Kasumi-1 (cell line): ENCODE measurements at places on chromosomes 11 and 22.

DNA sequence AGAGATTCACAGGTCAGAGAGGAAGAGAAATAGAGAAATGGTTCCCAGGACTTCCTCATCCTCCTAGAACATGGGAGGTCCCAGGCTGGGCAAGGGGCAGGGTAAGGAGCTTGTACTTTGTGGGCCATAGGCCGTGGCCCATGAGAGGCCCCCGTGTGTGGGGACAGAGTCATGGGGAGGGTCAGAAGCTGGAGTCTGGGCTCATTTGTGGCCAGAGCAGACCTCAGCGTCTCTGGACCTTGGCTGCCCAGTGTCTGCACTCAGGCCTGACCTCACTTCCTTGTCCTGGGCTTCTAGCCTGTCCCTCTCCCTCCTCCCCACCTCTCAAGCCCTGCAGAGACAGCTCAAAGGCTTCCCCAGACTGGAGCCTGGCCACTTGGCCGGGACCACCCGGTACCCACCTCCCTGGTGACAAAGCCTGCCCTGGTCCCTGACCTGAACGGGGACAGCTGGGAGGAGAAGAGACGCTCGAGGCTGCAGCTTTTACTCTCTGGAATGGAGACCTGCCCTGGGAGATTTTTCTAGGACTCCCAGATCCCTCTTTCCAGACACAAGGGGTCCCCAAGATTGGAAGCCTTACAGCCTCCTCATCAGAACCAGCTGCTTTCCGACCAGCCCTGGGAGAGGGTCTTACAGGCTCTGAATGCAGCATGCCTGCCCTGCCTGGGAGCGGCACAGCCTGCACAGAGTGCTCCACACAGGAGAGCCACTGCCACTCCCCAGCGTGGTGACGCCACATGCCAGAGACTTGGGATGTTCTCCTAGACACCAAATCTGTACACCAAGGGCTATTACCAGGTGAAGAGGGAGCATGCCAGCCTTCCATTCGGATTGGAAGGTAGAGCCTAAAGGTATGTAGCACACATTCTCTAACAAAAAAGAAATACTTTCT is 569.0 kb upstream of the B3GAT1 start:
- DNase-seq: no peak

GRCh38 chr11:108912581-108912980 is 247.7 kb downstream of the DDX10 start:
- no peak for DNase-seq

DNA sequence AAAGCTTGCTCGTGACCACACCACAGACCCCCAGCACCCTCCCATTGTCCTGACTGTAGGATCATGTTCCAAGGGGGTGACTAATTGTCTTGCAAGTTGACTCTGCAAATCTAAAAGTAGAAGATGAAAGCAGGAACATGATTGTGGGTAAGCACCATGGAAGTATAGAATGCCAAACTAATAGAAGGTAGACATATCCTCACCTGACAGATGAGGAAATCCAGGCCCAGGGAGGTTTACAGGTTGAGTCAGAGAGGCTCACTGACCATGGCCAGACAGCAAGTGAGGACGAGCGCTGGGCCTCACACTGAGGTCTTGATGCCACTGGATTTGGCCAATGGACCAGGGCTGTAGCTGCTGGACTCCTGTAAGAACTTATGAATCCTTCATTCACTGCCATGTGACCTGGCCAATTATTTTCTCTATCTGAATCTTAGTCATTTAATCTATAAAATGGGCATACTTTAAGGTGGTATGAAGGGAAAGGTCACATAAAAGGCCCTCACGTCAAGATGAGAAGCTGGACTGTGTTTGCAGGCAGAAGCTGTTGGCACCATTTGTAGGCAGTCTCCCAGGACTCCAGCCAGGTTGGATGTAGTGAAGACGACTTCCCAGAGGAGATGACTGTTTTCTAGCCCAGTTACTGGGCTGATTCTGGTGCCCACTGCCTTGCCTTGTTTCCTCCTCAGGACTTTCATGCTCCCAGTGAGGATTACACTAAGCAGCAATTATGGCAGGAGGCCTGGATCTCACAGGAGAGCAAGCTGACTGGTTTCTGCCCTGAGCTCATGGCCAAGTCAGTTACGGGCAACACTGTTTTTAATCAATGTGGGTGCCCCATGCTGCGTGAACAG is 54.6 kb downstream of the GAB4 start:
- DNase-seq: no peak

DNA sequence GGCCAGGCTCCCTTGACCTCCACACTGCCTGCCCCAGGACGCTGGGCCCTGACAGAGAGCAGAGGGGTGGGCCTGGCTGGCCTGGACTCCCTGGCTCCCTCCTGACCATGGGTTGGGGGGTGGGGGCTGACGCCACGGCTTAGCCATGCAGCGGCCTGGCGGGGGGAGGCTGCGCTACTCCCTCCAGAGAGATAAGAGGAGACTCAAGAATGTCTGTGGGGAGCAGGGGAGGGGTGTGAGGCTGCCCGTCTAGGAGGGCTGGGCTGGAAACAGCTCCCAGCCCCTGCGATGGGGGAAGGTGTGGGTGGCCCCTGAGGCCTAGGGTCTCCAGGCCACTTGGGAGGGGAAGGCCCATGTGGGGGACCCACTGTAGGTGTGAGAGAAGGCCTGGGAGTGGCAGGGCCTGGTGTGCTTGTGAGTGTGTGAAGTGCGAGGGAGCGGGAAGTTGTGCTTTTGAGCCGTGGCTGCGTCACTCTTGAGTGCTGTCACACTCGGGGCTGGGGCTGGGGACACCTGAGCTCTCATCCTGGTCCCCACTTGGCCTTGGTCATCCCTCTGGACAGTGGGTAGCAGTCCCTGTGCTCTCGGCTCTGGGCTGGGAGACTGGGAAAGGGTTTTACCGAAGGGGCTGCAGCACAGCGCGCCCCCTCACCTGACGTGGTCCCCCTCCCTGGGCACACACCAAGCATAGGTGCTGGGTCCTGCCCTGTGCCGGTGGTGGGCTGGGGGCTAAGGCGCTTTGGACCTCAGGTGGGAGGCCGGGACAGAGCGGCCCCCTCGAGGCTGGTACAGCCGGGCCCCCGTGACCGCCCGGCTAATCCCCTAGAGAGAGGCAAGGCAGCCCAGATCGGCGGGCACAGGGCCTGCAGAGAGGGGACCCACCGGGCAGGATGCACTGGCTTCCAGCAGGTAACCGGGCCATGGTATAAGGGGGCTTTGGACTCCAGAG is 2.4 kb downstream of the MYRF start:
- no peak for DNase-seq

- no peak for DNase-seq
Measured at GRCh38 chr11:133747409-133747808, 97.9 kb downstream of the SPATA19 start.

- peak; percentile 33 for DNase-seq
Measured at GRCh38 chr11:63917692-63918506, 935 bp upstream of the RCOR2 start.

- DNase-seq: no peak
Measured at GRCh38 chr22:33735978-33736377, 184.3 kb downstream of the LARGE1 start.
